Endothelial cell (in vitro differentiated cells): ENCODE measurements at places on chromosomes 5 and 9.
A peak's percentile ranks its signal among the peaks of the same experiment; 100 is the strongest.

DNA sequence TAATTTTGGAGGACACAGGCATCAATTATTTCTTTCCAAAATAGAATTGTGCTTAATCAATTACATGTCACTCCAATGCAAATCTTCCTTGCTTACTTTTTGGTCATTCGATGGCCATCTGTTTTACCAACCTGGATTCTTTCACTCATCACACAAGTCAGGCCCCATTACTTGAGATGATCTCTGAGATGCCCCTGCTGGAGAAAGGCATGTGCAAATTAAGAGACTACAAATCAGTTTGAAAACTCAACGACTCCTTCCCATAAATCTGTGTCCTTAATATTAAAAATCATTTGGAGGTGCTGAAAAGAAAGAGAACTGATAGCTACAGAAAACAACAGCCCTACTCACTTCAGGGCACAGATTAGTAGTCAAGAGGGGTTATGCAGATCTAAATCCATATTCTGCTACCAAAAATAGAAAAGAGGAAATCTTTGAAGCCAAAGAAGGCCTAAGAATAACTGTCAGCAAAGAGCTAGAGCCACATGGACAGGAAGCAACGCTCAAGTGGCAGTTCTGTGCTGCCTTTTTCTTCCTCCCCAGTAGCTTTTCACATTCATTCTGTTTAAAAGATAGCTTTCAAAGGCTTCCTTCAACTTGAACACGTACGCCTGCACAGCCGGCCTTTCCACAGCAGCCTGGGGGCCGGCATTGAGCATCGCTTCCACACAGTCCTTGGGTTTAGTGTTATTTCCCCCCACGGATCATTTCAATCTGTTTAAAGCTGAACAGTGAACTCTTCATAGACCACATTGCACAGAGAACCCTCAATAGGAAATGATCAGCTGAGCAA is 79.3 kb upstream of the MAP3K1 start:
- DNase-seq, result no peak

- peak; percentile 18 for DNase-seq
These were observed 16.3 kb upstream of the NPR2 start for GRCh38 chr9:35774907-35775635.

GRCh38 chr9:88583901-88584596 is 49.1 kb downstream of the NXNL2 start:
- no peak for DNase-seq

DNA sequence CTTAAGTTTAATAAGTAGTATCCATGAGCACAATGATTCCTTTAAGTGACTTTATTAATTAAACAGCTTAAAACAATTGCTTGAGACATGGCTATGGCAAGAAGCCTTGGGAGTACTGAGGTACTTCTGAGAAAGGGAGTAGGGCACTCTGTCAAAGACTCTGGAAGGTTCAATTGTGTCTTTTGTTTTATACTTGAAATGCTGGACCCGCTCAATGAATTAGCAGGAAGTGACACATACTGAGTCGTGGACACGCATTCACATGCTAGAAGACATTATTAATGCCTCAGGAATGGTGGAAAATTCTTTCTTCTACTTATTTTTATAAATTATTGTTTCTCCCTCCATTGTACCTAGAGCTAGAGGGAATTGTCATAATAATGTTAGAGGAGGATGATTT is 347.3 kb upstream of the ZNF608 start:
- DNase-seq, result no peak

- peak; percentile 30 for DNase-seq
These were observed 5.2 kb upstream of the IRF1 start for GRCh38 chr5:132495667-132496190.

DNA sequence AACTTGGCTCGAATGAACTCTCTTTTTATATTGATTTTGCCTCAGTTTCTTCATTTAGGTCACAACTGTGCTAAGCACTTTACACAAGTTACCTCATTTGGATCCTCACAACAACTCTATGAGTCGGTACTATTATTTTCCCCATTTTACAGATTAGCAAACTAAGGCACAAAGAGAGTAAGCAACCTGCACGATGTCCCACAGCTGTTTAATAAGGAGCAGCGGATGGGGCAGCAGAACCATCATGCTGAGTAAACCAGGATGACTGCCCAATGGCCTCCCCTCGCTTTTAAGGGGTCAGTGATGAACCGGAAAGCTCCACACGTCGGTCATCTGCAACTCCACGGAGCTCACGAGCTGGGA is 607 bp downstream of the PRELID2 start:
- DNase-seq, result no peak

DNA sequence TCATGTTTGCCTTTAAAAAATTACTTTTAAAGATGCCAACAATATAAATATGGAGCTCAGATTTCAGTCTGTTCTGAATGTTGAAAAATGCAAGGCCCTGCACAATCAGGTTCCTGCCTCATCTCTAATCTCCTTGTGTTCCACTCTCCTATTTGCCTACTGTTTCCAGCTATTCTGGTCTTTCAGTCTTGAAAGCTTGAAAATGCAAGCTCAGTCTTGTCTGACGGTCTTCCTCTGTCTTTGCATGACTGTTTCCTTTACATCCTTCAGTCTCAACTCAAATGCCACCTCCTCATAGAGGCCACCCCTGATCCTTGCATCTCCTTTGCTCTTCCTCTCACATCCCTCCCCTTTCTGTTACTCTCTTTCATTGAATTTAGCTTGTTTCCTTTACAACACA is 354.9 kb downstream of the KIF4B start:
- DNase-seq, result no peak

- no peak for DNase-seq
These were observed 147.6 kb upstream of the SPRY4 start for GRCh38 chr5:142472306-142472951.

DNA sequence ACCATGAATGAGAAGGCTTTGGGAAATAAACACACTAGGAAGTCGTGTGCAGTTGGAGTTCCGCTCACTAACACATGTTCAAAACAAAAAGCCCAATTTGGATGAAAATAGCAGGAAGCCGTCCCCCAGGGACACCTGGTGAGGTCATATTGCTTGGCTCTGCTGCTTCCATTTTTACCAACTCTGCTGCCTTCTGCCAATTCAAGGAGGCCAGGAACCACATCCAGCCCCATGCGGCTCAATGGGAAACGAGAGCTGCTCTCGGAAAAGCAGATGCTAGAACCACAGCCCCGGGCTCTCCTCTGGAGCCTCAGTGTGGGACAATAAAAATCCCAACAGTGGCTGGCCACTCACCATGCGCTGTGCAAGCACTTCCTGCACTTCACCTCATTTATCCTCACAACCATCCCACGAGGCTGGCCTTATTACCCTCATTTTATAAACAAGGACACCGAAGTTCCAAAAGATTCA is 13.4 kb downstream of the ADAM19 start:
- no peak for DNase-seq
